ENCODE measurements at places on chromosomes 4 and X.
A peak's percentile ranks its signal among the peaks of the same experiment; 100 is the strongest.

DNA sequence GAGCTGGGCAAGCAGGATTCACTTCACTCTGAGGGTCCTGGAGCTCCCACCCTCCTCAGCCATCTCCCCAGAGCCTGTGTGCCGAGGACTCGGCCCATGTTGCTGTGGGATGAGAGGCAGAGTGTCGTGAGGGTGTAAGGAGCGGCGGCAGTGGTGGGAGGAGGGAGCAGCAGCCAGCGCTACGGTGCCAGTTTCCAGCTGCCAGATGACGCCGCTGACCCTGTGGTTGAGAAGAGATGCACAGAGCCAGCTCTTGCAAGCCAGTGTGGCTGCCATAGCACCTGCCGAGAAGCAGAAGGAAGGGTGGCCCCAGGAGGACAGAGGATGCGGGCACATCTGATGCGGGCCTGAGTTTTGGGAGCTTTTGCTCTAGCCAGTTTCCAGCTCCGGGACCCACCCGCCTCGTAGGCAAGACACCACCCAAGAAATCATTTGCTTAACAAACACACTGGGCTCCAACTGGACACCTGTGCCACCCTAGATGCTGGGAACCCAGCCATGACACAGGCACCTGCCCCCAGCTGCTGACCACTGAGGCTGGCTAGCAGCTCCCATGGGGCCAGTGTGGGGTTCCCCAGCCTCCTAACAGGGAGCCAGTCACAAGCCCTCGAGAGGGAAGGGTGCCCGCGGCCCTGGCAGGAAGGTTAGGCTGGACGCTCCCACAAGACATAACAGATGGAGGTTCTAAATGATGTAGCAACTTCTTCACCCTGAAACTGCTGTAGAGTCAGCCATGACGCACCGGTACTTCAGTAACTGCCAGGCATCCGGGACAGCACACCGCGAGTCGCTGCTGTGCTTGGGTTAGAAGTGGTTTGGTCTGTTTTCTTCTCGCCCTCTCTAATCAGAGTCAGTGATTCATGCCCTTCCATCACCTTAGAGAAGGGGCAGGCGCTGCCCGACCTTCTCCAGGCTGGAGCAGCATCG lies 8.9 kb downstream of the MSANTD1 start:
- no peak for DNase-seq

DNA sequence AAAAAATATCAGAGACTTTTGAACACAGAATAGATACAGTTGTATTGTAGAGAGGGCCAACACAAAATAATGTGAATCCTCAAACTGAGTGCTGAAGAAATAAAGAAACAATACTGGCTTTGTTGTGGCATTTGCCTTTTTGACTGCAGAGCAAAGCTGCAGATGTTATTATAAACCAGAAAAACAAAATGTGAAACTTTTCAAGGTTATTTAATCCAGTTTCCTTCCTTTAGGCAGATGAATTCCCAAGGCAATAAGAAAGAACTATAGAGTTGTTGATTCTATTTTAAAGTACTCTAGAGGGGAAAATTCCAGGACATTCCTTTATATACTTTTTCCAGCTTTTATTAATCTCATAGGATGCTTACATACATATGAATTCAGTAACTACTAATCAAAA lies 186.8 kb downstream of the NDST4 start:
- no peak for DNase-seq

DNA sequence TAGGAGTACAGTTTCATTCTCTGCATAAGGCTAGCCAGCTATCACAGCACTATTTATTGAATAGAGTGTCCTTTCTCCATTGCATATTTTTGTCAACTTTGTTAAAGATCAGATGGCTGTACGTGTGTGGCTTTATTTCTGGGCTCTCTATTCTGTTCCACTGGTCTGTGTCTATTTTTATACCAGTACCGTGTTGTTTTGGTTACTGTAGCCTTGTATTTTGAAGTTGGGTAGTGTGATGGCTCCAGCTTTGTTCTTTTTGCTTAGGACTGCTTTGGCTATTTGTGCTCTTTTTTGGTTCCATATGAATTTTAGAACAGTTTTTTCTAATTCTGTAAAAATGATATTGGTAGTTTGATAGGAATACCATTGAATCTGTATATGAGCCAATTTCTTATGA lies 182.1 kb upstream of the DIAPH2 start:
- DNase-seq = no peak

DNA sequence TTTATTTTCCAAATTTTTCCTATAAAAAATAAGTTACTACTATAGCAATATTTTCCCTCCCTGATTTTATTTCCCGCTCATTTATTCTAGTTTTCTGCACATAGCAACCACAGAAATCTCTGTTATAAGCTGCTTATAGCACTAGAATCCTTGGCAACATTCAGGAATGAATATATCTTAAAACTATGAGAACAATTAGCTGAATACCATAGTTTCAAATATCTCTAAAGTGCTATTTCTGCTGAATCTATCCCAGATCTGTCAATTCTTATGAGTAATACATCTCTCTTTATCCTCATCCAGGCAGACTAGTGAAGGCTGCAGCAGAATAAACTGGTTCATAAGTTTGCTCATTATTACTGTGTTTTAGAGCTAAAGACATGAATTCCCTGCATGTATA lies 622.9 kb upstream of the DIPK2B start:
- DNase-seq = no peak

DNA sequence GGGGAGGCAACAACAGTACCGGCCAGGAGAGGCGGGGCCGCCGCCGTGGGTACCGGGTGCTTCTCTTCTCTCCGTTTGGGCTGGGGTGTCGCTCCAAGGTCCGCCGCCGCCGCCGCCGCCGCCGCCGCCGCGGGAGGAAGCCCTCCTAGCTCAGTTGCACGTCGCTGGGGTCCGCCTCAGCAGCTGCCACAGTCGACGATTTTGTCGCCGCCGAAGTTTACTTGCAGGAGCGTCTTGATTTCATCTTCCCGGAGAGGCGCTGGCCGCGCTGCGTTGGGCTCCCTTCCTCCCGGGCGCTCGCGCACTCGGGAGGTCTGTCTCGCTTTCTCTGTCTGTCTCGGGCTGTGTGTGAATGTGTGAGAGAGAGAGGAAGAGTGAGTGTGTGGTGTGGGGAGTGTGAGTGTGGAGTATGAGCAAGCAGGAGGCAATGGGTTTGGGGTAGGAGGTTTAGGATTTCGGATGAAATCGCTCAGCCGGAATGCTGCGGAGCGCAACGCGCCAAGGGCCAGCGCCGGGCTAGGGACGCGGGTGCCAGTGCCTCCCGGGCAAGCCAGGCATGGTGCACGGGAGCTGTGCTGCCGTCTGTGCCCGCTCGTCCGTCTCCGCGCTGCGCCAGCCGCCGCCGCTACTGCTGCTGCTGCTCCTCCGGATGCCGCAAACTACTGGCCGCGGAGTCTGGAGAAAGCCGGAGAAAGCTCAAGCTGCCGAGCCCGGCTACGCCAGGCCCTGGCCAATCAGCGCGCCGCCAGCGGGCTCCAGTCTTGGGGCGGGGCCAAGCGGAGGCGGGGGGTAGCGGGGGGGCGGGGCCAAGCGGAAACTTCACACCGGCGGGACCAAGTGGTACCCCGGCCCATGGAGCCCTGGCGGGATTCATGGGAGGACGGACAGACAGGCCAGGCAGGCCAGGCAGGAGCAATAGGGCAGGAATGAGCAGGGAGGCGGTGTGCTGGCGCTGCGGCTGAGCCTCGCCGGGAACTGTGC lies at the start of gene PCDH19:
Gene PCDH19 (minus strand): TSS at position 664 of the 981 bp plus-strand sequence. CDS start 1,676 bp downstream, outside the sequence.
- peak; percentile 25 for DNase-seq

DNA sequence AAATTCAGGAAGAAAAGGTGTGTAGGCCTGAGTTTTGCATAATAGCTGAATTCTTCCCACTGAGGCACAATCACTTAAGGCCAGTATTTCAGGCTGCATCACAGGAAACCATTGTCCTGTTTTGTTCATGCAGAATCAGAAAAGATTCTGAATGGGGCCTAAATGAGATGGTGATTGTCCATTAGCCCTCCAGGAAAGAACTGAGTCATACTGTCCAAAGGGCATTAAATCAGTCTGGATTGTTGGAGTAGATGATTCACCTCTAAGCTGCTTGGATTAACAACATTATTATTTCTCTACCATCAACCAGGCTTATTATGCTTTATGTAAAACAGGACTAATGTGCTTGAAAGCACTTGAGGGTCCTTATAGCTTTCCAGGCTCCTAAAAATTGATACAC lies 36.2 kb downstream of the CT47B1 start:
- DNase-seq = no peak

GRCh38 chrX:74187211-74187610 lies 116.8 kb upstream of the ZCCHC13 start:
- DNase-seq = no peak

- DNase-seq = no peak
These were observed 7.1 kb upstream of the CNOT6L start for GRCh38 chr4:77826275-77826674.

- DNase-seq = no peak
These were observed 147.6 kb upstream of the TBC1D9 start for GRCh38 chr4:140903522-140904475.

- DNase-seq = no peak
These were observed 87.7 kb upstream of the EFHC2 start for GRCh38 chrX:44431194-44431593.

DNA sequence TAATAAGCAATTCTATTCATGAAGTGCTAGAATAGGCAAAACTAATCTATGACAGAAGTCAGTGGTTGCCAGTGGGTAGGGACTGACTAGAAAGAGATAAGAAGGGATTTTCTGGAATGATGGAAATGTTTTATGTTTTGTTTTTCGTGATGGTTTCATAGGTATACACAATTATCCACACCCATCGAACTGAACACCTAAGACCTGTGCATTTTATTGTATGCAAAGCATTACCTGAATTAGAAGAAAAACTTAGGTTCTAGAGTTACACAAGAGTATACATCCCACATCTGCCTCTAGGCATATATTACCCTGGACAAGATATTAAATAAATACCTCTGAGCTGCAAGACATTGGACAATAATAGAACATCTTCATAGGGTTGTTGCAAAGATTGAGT lies 205.2 kb downstream of the SOWAHB start:
- DNase-seq = no peak

DNA sequence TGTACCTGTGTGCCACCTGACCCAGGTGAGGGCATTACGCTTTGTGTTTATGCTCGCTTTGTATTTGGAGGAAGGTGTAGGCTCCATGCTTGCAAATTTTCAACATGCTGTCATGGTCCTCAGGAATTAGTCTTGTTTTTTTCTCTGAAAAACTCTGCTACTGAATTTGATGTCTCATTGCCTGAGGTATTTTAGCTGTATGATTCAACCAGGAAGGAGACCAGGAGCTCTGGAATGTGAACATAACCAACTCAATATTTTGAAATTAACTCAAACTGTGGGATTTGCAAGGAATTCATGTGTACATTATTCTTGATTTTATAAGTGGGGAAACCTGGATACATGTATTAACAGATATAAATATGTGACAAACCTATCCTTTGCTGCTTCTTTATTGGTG lies 134.1 kb downstream of the SLC4A4 start:
- DNase-seq = no peak

GRCh38 chr4:154916068-154916467 lies 135.0 kb downstream of the RBM46 start:
- no peak for DNase-seq

- DNase-seq = peak; percentile 77
These were observed 904 bp upstream of the WDR1 start for GRCh38 chr4:10117359-10118047.

GRCh38 chr4:107736924-107737448 lies 17.0 kb upstream of the PAPSS1 start:
- peak; percentile 63 for DNase-seq

- DNase-seq = no peak
These were observed 709 bp upstream of the CLOCK start for GRCh38 chr4:55547466-55547770.

DNA sequence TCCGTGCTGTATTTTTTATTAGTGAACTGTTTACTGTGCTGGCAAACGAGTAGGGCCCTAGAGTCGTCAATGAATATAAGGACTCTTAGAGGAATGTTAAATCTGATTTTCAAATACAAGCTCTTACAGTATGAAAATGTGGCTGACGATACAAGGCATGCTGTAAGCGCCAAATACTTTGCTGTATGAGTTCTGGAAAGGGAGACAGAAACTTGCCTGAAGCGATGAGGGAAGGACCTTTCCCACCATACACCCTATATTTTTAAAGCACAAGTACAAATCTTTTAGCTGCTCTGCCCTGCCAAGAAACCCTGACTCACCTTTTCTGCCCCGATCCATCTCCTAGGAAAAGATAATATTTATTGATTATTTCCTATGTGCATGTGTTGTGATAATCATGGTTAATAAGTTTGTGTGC lies 15.7 kb upstream of the RUFY3 start:
- DNase-seq = no peak

DNA sequence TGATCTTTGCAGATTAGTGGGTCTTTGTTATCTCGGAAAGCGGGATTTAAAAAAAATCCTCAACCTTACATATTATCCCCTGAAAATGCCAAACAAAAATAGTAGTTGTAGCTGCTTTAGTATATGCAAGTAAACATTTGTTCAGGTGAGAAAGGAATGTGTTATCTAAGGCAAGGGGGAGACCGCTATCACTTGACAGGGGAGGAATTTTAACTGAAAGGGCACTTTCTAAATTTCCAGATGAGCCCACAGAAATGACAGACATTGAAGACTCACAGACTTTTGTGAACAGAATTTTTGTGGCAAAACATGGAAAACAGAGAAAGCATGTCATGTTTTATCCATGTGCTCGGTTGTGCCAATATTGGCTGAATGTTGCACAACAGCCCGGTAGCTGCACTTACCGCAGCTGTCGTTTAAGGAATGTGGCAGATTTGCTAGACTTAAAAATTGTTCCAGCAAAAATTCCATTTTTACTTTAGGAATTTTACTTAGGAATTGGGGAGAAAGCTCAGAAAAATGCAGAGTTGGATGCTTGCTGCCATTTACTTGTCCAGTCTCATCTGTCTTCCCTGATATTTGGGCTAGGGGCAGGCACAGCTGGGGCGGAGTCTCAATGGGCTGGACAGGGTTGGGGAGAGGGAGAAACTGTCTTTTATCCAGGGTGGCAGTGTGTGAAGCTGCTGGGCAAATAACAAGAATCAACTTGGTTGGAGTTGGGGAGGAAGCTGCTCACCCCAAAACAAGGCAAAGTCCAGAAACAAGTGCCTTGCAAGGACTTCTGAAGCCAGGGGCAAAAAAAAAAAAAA lies 94.6 kb upstream of the RPS6KA3 start:
- DNase-seq = no peak

DNA sequence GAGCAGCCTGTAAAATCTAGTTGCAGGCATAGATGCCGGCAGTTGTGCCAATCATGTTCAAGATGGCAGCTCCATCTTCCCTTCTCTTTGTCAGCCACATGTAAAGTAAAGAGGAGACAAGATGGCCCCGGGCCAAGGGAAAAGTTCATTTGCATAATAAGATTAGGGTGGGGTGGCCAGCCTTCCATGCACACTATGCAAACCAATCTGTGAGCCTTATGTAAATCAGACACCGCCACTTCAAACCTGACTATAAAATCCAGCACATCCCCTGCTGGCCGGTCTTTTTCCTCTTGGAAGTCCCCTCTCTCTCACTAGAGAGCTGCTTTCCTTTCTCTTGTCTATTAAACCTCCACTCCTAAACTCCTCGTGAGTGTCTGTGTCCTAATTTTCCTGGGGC lies 78.9 kb upstream of the CBR4 start:
- no peak for DNase-seq

GRCh38 chrX:78687586-78687985 lies 28.5 kb upstream of the RTL3 start:
- DNase-seq = no peak
